ENCODE measurements at places on chromosomes 1 and 21.

DNA sequence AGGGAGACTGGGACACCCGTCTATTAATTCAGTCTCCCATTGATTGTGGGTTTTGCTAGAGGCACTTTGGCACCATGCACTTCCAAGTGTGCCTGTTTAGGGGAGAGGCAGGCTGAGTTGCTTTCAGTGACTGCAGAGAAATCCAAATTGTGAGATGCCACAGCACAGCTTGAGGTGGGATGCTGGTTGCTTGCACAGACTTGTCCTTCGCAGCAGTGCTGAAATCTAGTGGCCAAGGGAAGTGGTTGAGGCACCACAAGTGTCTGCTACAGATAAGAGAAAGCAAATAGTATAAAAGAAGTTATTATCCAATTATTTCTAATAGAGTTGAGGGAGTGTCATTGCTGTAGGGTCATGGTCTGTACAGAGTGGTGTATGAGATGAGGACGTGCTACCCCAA lies 40.0 kb upstream of the APP start:
- DNase-seq = no peak

DNA sequence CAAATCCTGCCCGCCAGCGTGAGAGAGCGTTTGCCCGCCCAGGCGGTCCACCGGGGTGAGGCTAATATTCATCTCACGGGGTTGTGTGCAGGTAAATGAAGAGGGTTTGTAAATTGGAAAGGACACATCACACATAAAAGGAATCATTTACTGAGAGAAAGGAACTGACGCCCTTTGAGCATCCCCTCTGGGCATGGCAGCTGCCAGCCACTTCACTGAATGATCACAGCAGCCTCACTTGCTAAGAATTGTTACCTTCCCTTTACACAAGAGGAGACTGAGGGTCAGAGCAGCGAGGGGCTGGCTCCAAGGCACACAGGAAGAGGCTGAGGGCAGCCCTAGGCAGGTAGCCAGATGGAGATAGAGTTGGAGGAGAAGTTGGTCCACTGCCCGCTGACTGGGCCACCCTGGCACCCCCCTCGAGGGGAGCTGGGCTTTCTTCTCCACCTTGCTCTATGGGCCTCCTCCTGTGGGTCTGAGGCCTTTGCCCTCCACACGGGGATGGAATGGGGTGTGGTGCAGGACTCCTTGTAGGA lies 96.0 kb downstream of the FOXD2 start:
- DNase-seq = no peak

GRCh38 chr21:39052718-39053117 lies 130.5 kb downstream of the PSMG1 start:
- DNase-seq = no peak

DNA sequence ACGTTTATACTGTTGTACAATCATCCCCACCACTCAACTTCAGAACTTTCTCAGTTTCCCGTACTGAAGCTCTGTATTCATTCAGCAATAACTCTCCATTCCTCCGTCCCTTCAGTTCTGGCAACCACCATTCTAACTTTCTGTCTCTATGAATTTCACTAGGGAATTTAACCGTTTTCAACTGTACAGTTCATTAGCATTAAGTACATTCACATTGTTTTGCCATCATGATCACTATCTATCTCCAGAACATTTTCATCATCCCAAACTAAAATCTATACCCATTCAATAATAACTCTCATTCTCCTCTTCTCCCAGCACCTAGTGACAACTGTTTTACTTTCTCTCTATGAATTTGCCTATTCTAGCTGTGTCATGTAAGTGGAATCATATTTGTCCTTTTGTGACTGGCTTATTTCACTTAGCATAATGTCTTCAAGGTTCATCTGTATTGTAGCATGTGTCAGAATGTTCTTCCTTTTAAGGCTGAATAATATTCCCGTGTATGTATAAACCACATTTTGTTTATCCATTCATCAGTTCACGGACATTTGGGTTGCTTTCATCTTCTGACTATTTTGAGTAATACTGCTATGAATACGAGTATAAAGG lies 75.0 kb downstream of the CEP350 start:
- DNase-seq = no peak

GRCh38 chr1:43518935-43519686 lies 11.6 kb upstream of the PTPRF start:
- DNase-seq = no peak

DNA sequence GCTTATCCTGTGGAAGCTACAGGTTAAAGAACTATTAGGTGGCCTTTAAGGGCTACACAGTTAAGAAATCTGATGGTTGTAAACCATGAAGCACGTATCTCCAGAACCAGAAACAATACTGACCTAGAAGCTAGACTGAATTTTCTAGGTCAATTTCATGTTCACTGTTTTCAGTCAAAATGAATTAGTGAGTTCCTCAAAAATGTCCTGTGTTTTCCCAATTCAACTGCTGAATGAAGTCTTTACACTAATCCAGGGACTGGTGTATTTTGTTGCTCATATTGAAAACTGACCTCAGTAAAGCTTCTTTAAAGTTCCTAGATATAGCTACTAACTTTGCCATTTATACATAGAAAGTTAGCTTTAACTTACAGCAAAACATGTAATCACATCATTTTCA lies 6.0 kb downstream of the HNRNPU start:
- no peak for DNase-seq

- no peak for DNase-seq
Observed at GRCh38 chr21:38294609-38295008, 37.8 kb downstream of the KCNJ15 start.

- no peak for DNase-seq
Observed at GRCh38 chr1:160351629-160352028, 8.4 kb downstream of the NCSTN start.

DNA sequence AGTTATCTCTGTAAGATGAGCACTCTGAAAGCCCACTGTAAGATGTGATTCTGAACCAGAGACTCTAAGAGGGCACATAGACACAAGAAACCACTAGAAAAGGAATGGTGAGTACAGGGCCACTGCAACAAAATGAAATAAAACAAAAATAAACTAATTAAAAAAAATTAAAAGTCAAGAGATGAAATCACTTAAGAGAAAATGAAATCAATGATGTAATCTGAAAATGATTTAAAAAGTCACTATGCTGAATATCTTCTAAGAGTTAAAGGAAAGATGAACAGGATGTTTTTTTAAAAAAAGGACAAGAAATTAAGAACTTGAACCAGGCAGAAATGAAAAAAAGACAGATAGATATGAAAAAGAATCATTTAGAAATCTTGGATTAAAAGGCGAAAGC lies 110.6 kb upstream of the OLIG2 start:
- DNase-seq = no peak

GRCh38 chr1:93603601-93604000 lies 78.0 kb downstream of the BCAR3 start:
- no peak for DNase-seq

DNA sequence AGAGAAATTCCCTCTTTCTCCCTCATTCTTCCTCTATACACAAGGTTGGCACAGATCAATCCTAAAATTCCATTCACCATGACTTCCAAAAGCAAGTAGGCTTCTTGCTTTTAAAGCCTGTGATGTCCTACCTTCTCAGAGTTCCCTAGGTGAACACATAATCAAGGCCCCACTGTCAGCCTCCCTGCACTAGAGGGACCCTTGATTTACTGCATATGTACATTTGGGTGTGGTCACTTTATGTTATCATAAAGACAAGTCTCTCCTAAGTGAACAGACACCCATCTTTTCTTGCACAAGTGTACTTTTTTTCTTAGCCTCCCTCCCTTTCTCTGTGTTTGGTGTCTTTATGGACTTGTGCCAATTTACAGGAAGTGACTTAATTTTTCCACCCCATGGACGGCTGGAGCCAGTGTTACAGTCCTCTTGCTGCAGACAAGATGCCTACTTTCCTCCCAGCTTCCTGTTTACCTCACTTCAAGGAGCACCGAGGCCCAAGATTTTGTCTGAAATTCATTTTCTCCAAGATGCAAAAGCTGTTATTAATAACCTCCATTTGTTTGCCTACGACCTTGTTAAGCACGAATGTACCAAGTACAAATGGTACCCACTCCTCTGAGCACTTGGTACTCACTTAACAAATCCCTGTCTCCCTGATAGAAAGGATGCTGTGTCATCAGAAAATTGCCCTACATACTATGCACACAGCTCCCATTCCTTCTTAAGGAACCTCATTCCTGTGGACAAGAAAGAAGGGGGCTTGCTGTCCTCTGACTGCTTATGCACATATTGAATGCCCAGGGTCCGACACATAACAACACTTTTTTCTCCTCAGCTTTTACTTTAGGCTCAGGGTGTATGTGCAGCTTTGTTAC lies 82.8 kb upstream of the SLC44A3 start:
- no peak for DNase-seq

DNA sequence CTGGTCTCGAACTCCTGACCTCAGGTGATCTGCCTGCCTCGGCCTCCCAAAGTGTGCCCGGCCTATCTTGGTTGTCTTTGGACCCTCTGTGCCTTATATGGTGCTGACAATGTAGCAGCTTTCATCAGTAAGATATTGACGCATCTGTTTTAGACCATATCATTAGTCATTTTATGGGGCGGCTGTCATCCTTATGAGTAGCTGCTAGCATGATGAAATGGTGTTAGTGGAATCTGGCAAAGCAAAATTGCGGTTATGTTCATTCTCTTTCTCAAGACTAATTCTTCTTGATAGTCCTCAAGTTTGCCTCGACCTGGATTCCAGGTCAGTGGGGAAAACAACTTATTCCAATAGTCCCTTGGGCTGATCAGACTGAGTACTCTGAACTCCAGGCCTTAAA lies 199.9 kb downstream of the PRDM2 start:
- no peak for DNase-seq

DNA sequence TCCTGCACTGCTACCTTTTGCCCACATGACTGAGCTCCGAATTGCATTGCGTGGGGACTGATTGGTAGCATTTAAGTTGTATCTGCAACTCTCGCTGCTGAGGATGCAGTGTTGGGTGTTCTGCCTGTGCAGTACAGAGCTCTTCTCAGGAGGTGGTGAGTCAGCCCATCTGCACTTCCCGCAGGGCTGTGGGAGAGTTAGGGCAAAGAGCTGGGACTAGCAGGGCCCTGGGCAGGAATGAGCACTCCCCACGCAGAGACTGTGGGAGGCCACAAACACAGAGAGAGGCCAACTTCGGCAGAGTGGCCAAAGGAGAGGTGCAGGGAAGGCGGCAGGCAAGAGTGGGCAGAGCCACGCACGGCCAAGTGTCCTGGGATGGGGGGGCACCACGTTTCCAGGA lies 244.7 kb downstream of the SIPA1L2 start:
- DNase-seq = no peak

DNA sequence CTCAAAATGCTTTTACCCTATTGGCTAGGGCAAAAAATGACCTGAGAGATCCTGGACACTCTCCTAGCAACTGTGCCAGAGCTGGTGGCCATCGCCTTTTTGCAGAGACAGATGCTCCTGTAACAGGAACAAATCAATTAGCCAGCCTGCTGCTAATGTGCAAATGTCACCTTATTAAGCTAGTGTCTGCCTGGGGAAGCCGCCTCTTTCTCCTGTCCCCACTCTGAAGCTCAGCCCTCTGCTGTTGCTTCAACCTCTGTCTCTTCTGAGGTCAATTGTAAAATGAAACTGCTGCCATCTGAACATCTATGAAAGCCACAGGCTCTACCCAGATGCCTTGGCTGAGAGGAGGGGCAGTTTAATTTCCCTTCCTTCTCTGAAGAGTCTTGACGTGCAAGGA lies 85.5 kb upstream of the CACNA1E start:
- DNase-seq = no peak

- no peak for DNase-seq
Observed at GRCh38 chr1:162712317-162713029, 78.0 kb upstream of the HSD17B7 start.

GRCh38 chr1:202133001-202133400 lies 10.3 kb downstream of the GPR37L1 start:
- no peak for DNase-seq

DNA sequence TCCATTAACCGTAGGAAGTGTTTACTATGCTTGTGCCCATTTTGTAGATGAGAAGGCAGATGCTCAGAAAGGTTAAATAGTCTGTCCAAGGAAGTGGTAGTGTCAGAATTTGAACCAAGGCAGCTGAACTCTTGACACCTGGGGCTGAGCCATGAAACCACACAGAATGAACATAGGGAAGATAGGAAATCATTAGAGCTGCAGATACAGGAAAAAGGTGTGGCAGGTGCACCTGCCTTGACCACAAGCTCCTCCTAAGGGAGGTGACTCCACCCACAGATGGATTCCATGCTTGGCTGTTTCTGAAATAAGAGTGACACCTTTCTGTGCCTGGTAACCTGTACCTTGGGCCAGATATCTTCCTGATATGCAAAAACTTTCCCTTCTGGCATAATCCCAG lies 69.9 kb upstream of the IGSF21 start:
- DNase-seq = no peak

DNA sequence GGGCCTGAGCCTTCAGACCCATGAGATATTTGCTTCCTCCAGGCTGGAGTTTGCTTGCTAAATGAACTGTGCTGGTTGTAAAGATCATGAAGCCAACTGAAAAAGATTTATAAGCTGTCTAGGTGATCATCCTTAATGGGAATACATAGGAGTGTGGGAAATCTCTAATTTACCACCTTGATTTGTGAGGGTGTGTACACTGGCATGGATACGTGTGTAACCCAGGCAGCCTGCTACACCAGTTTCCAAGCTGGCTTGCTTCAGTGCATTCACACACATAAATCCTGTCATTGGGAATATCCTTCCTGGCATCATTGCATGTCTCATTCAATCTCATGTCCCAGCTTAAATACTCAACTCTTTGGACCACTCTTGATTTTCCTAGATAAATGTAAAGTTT lies 57.6 kb upstream of the GNG12 start:
- DNase-seq = no peak

GRCh38 chr1:162983671-162984425 lies 85.3 kb upstream of the RGS4 start:
- DNase-seq = no peak

- no peak for DNase-seq
Observed at GRCh38 chr1:79380078-79380477, 373.5 kb upstream of the ADGRL4 start.

GRCh38 chr21:41360072-41360821 lies 1.6 kb upstream of the MX2 start:
- DNase-seq = no peak

DNA sequence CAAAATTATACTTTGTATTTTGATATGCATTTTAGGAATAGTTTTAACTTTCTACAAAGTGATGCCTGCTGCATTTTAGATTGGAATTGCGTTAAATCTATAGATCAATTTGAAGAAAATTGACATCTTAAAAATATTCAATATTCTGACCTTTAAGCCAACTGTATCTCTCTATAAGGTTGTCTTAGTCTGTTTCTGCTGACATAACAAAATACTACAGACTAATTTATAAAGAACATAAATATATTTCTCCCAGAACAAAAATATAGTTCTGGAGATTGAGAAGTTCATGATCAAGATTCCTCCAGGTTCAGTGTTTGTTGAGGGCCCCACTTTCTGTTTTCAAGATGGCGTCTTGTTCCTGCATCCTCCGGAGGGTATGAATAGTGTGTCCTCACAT lies 73.6 kb upstream of the NEGR1 start:
- no peak for DNase-seq

Data from stimulated activated CD8-positive, alpha-beta memory T cell treated with anti-CD3 and anti-CD28 coated beads, Interleukin-2, amount 100 ng/mL, for 1 hour (primary cell).